D721Med (cell line): ENCODE measurements at places on chromosomes 3 and 15.
A peak's percentile ranks its signal among the peaks of the same experiment; 100 is the strongest.

- DNase-seq = no peak
Observed at GRCh38 chr15:80567721-80568157, 127.4 kb upstream of the ABHD17C start.

- DNase-seq = no peak
Observed at GRCh38 chr3:42653560-42654330, at the start of gene ZBTB47. Gene ZBTB47, plus strand, starts transcription at chr3:42653697. Its CDS starts 4,659 bp downstream, at chr3:42658356.

DNA sequence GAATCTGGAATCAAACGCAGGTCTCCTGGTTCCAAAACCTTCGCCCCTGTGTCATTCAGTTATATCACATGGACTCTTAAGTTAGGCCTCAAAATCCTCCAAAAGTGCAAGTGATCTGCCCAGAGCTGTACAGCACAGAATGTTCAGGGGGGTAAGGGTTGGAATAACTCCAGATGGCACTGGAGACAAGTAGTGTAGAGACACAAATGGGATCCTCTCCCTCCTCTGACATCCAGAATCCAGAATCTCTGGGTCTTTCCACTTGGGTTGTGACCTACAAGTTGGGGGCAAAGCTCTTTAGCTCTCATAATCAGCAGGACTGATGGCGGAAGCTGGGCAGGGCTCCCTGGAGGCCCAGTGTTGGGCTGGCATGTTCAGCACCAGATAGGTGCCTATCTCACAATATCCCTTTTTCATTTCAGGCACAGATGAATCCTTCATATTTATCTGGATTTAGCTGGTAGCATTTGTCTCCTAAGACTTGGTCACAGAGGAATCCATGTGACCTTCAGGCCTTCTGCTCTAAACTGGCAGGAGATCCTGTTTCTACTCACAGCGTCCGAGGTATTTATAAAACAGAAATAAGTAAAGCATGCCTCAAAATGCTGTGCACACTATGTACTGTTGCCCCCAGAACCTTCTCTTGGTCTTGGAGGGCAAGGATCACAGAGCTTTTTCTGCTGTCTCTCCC lies 15.4 kb downstream of the ABHD2 start:
- no peak for DNase-seq

DNA sequence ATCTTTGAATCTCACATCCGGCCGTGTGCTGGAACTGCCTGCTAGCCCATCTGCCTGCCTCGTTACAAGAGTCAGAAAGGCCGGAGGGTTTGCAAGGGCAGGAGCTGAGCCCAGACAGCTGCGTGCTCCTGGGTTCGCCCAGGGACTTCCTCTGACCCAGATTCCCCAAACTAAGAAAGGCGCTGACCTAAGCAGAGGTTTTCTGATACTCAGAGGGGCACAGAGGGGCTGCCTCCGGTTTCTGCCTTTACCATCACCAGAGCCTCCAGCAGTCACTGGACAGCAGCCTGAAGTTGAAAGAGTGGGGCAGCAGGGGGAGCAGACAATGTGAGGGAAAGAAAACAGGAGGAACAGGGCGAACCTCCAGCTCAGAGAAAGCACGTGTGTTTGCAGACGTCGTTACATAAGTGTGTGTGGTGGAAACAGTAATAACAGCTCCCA lies 33.4 kb upstream of the RAD18 start:
- no peak for DNase-seq

- no peak for DNase-seq
Observed at GRCh38 chr15:91516866-91517265, 336.6 kb upstream of the SLCO3A1 start.

GRCh38 chr3:171792531-171792930 lies 17.8 kb downstream of the PLD1 start:
- no peak for DNase-seq

GRCh38 chr3:61030469-61031035 lies 220.7 kb downstream of the FHIT start:
- no peak for DNase-seq

DNA sequence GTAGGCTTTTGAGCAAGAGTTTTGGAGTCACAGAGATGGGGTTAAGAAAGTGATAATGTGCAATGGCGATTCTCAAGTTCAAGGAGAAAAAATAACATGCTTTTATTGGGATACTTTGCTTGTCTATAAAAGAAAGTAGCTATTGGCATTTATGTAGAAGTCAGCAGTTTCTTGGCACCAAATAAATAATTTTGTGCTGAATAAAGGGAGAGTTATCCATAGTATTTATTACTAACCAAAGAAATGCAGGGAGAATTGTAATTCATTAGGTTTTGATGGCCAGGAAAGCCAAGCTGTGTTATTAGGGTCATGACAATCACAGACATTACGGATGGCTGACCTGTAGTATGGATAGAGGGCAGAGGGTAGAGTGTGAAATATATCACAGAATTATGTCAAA lies 33.1 kb downstream of the BTD start:
- DNase-seq = no peak

DNA sequence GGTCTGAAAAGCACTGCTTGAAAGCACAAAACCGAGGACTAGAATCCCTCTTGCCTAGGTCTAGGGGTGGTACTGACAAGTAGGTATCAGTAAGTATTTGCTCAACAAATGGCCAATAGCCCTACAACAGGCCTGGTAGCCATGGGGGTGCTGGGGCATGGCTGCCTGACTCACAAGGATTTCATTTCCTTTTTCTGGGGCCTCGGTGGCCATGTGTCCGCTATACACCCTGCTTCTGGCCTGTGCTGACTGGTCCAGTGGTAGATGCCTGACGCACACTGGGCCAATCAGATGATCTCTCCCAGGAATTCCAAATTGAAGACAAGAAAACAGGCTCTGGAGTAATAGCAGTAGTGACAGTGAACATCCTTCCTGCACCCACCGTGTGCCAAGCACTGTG lies 29.4 kb downstream of the MELTF start:
- DNase-seq = no peak

DNA sequence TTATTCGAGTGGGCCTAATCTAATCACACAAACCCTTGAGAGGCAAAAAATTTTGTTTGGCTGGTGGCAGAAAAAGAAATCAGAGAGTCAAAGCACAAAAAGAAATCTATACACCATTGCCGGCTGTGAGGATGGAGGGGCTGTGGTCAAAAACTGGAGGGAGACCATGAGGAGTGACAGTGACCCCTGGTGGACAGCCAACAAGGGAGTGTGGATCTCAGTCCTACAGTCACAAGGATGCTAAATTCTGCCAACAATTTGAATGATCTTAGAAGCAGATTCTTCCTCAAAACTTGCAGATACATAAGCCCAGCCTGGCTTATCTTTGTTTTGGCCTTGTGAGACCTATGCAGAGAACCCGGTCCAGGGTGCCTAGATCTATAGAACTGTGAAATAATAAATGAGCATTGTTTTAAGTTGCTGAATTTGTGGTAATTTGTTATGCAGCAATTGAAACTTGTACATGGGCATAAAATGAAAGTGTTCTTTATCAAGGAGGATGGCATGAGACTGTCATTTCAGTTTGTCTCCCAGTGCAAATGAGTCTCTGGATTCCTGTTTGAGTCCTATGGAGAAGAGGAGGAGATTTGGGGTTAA lies 103.0 kb upstream of the ARHGEF26 start:
- no peak for DNase-seq

- no peak for DNase-seq
Observed at GRCh38 chr15:45873781-45874180, 239.0 kb downstream of the SQOR start.

GRCh38 chr3:4741404-4742307 lies 237.6 kb upstream of the BHLHE40 start:
- no peak for DNase-seq

DNA sequence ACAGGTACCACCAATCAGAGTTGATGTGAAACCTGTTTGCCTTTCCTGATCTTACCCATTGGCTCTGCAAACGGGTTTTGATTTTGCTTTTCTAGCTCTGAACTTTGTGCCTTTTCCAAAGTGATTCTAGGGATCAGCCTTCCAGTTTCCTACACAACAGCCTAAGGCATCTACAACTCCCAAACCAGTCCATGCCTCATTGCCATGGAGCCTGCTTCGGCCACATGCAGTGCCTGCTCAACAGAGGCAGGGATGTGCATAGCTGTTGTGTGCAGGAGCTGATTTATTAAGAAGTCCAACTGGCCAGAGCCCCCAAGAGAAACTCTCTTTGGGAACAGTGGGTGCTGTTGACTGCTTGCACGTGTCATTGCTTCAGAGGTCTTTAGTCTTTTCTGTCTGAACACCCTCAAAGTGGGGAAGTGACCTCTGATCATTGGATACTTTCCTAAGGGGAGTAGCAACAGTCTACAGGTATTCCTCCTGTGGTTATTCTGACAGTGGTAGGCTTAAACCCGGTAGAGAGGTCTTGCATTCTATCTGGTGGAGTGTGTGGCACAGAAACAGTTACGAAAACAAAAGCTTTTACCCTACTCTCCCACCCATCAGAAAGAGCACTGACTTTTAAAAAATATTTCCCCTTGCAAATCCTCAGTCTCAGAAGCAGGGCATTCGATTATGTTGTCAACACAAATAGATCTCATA lies 36.6 kb upstream of the THSD4 start:
- no peak for DNase-seq

DNA sequence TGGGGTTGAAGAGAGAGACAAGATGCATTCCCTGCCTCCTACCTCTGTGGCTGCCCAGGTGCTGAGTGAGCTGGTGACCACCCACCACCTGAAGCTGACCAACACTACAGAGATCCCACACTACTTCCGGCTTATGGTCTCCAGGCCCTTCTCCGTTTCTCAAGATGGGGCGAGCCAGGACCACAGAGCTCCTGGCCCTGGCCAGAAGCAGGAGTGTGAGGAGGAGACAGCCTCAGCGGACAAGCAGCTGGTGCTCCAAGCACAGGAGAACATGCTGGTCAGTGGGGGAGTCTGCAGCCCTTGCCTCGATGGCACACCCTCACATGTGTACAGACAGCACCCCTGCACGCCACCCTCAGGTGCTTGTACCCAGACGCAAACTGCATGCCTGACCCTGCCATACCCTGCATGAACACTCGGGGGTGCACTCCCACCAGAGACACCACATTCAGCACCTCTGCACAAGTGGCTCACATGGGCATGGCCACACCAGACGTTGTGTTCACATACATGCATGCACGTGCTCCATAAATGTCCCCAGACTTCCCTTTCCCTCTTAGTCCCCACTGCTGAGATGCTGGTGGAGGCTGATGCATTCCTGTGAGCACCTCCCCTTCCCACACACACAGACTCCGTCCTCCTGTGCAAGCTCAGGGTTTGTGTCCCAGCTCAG lies 19.0 kb downstream of the ACAA1 start:
- peak; percentile 51 for DNase-seq

DNA sequence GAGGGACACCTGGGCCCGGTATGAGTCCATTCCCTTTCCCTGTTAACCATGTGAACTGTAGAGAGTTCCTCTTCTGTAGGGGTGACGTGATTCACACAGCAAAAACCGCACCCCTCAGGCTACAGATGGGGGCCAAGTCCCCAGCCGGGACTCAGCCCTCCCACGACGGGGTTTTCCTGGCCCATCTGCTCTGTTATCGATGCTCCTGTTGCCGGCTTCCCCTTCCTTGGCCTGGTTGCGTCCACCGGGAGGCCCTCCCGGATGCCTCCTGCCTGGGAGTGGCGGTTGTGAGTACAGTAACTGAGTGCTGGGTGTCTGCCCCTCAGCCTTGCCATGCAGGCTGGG lies 817 bp upstream of the PLXNA1 start:
- no peak for DNase-seq

- DNase-seq = no peak
Observed at GRCh38 chr3:194032828-194033435, 103.0 kb upstream of the HES1 start.

DNA sequence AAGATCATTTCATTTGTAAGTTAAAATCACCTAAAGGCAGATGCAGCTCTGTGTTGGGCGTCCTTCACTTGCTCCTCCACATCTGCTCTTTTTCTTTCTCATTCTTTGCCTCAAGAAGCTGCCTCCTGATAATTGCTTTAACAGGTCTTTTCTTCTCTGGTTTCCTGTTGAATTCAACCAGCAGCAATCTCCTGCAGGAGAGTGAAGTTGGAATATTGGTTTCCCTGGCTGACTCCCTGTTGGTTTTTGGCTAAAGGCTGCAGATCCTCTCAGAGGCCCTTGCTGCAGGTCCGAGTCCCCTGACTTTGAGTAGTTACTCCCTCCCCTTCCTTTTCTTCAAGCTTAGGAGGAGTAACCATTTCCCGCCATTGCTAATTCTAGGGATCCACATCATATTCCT lies 4.2 kb downstream of the TP63 start:
- no peak for DNase-seq

- no peak for DNase-seq
Observed at GRCh38 chr3:45753095-45753494, 43.2 kb downstream of the SLC6A20 start.

GRCh38 chr15:39770748-39771689 lies 11.6 kb downstream of the FSIP1 start:
- no peak for DNase-seq

DNA sequence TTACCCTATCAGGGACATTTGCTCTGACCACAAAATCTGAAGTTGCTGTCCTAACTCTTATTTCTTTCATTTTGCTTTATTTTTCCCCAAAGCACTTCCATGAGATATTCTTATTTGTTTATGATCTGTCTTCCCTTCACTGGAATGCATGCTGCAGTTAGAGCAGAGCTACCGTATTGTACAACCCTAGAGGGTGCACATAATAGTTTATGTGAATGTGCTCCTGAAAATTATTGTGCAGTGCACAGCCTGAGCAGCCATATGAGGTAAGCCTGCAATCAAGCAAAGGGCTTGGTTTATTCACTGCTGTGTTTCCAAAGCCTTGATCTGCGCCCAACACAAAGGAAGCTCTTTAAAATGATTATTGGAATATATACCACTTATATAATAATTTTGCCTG lies 120.3 kb upstream of the CADPS start:
- DNase-seq = no peak

GRCh38 chr15:85312929-85313331 lies 67.5 kb upstream of the AKAP13 start:
- no peak for DNase-seq

- no peak for DNase-seq
Observed at GRCh38 chr15:90729261-90729660, 12.1 kb downstream of the BLM start.

- no peak for DNase-seq
Observed at GRCh38 chr3:87236093-87236492, 9.0 kb downstream of the CHMP2B start.

- DNase-seq = no peak
Observed at GRCh38 chr3:152061296-152061695, 187.9 kb downstream of the SUCNR1 start.

DNA sequence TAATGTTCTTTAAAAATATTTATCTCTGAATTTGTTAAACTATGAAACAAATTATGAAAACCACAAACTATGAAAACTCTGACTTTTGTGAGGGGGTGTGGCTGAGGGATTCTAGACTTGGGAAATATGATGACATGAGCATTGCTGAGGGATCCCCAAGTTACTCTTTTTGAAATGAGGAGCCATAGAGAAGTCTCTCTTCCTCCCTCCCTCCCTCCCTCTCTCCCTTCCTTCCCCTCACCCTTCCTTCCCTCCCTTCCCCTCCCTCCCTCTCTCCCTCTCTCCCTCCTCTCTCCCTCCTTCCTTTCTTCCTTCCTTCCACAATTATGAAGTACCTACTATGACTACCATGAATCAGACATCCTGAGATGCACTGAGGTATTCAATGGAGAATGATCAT lies 673.1 kb downstream of the ROBO1 start:
- no peak for DNase-seq
